ENCODE measurements at places on chromosomes 16 and 17.
A peak's percentile ranks its signal among the peaks of the same experiment; 100 is the strongest.

DNA sequence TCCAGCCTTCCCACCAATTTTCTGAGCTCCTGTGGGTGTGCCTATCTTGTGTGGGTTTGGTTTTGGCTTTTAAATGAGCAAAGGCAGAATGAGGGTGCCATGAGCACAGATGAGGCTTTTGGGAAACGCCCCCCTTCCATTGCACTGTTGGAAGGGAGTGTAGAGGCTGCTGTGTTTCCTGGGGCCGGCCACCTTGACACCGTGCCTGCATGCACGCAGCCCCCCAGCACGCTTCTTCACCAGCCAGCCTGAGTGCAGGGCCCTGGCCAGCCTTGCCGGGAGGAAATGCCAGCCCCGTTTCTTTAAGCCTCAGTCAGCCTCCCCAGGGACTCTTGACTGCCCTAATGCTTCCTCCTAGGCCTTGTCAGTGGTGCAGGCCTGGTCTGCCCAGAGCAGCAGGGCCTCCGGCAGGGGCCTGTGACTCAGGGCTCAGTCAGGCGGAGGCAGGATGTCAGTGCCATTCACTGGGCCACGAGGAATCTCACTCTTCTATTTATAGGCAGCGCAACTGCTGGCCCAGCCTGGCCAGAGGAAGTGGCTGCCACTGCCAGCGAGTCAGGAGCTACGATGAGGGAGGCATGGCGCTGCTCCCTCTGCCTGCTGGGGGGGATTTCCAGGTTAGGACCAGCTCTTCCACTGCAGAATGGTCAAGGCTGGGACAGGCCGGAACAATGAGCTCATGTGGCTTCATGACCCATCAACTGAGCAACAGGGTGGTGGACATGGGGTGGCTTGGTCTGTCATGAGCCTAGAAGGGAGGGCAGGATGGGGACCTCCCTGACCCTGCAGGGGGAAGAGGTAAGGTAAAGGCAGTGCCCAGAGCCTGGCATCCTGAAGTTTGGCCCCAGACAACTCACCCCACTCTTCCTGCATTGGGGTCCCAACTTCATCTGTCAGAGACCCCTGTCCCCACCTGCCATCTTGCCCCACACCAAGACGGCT is 205.2 kb downstream of the RAB11FIP4 start:
- DNase-seq = peak; percentile 38

- no peak for DNase-seq
These were observed 16.9 kb downstream of the SLC43A2 start for GRCh38 chr17:1611715-1612114.

GRCh38 chr17:29212681-29213121 is 32.5 kb upstream of the MYO18A start:
- no peak for DNase-seq

GRCh38 chr16:69942099-69942491 is 9.0 kb upstream of the CLEC18A start:
- no peak for DNase-seq
